Stimulated activated CD4-positive, alpha-beta T cell treated with anti-CD3 and anti-CD28 coated beads, Interleukin-1b, Interleukin-23, amount 100 ng/mL, for 1 hour (primary cell): ENCODE measurements at places on chromosomes 5 and 9.

GRCh38 chr5:139061856-139062255 is 136.3 kb downstream of the SIL1 start:
- DNase-seq: no peak

DNA sequence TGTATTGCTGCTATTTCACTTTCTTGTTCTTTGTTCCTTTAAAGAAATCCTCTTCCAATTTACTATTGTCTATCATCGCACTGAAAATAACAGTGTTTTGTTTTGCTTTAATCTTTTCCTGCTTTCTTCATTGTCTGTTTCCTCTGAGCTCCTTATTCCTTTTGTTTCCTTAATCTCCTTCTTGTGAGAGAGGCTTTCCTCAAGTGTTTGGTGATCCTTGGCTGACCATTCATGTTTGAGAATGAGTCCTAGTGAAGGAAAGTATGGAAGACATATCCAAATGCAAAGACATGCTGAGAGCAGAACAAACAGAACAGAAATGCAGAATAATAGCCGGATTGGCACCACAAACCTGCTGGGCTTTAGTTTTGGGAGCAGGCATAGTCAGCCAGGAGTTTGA is 42.0 kb upstream of the ENTREP1 start:
- no peak for DNase-seq

DNA sequence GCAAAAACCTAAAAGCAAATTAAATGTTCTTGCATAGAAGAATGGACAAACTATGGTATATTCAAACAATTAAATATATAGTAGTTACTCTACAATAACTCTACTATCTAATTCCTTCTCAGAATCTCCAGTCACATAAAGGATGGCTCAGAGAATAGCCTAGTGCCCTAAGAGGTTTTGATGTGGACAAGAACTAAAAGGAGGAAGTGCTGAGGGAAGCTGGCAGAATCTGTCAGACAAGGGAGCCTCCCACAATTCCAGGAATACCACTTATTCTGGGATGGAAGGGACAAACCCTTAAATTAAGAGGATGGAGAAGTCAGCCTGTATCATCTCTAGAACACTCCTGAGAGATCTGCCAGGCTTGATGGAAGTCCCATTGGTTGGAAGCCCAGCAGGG is 30.4 kb downstream of the TNFSF8 start:
- DNase-seq: no peak

DNA sequence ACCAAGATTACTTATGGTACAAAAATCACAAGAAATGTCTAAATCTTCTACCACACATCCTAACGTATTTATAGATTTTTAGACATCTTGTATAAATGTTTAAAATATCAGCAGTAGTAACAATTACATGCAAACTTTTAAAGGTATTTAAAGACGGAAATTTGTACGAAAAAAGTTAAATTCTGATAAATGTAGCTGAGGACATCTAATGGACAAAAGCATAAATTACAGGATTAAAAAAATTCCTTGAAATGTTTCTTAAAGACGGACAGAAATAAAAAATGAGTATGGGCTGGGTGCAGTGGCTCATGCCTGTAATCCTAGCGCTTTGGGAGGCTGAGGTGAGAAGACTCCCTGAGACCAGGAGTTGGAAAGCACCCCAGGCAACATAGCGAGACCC is 15.8 kb downstream of the ERCC8 start:
- no peak for DNase-seq

DNA sequence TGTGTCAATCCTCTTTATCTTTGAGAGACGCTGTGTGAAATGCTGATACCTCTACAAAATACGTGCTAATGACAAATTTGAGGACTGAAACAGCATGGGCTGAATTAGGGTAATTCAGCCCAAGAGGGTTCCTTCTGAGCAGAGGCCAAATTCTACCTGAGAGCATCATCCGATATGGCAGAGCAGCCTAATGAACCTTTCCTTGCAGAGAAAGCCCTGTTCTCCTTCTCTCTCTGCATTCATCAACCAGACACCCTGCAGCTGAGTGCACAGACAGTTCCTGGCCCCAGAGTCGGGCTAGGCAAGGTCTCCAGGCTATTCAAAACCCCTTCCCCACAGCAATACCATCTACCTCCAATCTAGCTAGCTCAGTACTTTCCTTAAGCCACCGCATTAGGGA is 77.9 kb downstream of the TRIM32 start:
- no peak for DNase-seq

- no peak for DNase-seq
Measured at GRCh38 chr9:77892171-77892570, 139.4 kb downstream of the GNAQ start.

DNA sequence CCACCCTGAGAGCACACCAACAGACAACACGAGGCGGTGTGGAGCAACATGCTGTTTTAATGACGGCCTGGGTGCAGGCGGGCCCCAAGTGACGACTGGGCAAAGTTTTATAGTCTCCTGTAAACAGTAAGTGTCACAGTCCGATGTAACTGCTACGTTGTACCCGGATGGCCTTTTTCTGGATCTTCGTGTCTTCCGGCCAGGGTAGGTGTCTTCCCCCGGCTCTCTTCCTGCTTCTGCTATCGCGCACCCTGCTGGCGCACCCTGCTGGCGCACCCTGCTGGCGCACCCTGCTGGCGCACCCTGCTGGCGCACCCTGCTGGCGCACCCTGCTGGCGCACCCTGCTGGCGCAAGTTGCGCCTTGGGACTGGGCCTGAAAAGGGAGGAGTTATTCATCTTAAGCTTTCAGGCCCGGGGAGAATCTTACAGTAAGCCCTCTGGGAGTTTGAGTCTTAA is 143.0 kb upstream of the TARS1 start:
- no peak for DNase-seq

DNA sequence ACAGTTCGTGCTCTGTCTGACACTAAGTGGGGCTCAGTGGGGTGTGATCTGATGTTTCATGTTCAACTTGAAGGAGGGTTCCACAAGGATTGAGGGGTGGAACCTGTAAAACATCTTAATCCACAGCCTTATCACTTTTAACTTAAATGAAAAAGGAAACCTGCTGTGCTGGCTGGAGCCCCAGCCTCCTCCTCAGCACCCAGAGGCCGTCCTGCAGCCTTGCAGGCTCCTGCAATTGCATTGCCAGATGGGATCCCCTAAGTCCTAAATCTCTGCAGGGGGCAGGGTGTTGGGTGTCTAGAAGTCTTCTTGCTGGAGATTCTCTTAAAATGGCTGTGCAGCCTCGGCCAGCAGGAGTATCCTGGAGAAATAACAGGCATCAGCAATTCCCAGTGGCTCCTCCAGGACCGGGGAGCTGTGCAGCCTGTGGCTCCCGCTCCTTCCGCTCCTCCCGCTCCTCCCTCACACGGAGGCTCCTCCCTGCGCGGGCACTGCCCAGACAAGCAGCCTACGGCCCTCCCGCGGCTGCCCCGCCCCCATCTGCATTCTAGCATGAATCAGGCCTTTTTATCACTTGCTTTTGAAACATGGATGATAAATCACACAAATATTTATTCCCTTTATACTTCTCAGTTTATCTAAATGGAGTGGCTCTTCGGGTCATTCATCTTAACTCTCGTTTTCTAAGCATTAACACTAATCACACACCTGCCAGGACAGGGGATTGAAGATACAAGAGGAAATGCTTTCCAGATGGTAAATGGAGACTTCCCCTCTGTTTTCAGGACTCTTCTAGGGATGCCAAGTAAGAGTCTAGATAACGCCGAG is 131.0 kb downstream of the ADAMTS16 start:
- DNase-seq: no peak

- no peak for DNase-seq
Measured at GRCh38 chr5:146851133-146851532, 27.4 kb downstream of the PPP2R2B start.

DNA sequence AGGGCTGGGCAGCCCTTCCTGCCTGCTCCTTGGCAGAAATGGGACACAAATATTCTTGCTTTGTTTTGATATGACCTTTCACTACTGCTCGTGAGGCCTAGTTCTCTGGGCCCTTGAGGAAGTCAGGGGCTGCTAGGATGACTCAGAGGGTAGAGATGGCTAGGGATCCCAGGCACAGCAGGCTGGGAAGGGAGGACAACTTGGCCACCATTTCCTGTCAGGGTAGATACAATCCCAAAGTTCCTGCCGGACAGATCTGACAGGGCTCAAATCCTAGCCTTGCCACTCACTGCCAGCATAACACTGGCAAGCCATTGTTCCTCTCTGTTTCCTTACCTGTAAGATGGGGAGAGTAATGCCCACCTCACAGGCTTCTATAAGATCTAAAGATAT is 31.7 kb upstream of the MEIKIN start:
- DNase-seq: no peak

DNA sequence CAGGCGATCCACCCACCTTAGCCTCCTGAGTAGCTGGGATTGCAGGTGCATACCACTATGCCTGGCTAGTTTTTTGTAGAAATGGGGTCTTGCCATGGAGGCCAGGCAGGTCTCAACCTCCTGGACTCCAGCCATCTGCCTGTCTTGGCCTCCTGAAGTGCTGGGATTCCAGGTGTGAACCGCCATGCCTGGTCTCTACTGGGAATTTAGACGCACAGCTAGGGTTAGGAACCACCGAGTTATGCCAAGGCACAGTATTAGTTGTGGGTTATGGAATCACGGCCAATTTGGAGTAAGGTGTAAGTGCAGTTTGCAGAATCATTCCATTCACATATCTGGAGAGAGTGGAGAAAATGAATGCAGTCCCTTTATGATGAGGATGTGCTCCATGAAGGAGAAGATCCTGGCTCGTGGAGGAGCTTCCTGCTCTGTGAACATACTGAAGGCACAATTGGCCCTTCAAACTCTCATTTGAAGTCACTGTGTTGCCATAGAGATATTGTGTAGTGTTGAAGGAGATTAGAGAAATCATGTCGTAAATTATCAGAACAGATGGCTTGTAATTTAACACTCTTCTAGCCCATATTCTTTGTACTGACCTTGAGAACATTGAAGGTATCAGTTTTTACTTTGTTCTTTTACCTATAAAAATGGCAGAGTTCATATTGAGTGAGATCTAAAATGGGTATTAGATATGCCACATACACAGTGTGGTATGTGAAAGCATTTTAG is 18.8 kb downstream of the TRIO start:
- DNase-seq: no peak

DNA sequence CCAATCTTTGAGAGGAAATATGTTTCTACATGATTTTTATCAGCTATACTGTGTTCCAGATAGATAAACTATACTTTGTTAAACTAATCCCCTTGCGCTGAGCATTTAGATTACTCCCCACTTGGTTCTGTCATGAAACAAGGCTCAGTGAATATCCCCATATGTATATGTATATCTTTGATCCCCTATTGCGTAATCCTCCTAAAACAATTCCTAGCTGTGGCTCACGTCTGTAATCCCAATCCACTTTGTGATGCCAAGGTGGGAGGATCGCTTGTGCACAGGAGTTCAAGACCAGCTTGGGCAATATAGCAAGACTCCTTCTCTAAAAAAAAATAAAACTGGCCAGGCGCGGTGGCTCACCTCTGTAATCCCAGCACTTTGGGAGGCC is 2.7 kb downstream of the PHYHD1 start:
- DNase-seq: no peak

GRCh38 chr5:9681706-9682105 is 51.6 kb upstream of the TAS2R1 start:
- DNase-seq: no peak

- no peak for DNase-seq
Measured at GRCh38 chr5:107964722-107965121, 294.0 kb upstream of the EFNA5 start.

DNA sequence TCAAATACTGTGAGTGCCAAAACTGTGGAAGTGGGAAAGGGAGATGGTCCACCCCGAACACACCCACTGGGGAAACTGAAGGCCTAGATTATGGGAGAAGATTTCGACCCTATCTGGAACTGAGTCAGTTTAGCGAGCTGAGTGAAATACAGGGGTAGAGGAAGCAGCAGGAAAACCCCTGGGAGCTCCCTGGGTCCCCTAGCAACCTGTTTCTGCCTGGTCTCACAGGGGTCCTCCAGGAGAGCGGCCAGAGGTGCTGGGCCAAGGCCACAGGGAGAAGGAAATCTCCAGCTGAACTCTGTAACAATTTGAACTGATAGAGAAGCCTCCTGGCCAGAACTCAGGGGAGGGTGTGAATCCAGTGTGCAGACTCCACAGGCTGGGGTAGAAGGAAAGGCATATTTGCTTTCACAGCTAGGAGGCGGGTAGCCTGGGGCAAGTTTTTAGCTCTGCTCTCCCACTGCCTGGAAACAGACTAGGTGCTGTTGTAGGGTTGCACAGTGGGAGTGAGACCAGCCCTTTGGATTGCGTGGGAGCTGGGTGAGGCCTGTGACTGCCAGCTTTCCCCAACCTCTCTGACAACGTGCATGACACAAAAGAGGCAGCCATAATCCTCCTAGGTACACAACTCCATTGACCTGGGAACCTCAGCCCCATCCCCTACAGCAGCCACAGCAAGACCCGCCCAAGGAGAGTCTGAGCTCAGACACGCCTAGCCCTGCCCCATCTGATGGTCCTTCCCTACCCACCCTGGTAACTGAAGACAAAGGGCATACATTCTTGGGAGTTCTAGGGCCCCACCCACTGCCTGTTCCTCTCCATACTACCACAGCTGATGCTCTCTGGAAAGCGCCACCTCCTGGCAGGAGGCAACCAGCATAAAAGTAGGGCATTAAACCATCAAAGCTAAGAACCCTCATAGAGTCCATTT is 78.8 kb upstream of the GPBP1 start:
- no peak for DNase-seq

DNA sequence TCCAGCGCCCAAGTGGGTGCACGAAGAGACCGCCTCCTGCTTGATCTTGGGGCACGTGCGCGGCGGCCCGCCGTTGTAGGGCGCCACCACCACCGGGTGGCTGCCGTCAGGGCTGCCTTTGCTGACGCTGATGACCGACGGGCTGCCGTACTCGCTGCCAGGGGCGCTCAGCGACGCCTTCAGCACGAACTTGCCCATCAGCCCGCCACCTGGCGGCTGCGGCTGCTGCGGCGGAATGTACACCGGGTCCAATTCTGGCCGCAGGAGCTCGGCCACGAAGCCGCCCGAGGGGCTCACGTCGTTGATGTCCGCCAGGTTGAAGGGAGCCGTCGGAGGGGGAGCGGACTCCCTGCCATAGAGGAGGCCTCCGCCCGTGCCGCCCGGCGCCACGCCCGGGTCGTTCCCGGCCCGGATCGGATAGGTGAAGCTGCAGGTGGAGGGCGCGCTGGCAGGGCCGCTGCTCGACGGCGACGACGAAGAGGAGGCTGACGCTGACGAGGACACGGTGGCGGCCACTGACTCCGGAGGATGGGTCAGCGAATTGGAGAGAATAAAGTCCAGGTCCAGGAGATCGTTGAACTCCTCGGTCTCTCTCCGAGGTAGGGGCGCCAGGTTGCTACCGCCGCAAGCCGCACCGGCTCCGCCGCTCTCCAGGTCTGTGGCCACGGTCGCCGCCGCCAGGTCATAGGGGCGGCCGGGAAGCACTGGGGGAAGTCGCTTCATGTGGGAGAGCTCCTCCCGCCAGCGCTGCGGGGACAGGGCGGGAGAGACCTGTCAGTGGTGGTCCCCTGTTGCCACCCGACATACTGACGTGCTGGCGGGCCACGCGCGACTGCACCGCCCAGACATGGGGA is 1.8 kb downstream of the KLF4 start:
- DNase-seq: no peak

GRCh38 chr5:125597338-125597737 is 825.9 kb upstream of the GRAMD2B start:
- no peak for DNase-seq
